ENCODE measurements at places on chromosomes 3 and 15.
A peak's percentile ranks its signal among the peaks of the same experiment; 100 is the strongest.

DNA sequence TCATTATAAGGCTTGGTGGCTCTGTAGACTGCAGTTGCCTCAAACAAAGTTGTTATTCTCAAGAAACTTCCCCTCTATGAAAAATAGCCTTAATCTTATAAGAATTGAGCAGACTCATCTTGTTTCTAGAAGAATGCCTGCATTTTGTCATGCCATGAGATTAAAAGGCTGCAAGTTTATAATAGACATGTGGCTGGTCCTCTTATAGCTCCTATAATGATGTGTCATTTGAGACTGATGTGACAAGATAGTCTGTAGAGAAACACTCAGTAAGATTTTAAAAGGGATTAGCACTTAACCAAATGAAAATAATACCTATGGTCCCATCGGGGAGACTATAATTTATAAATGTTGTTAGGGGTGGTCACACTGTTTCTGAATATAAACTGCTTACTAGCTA, 312.5 kb downstream of the OXSM start:
- no peak for DNase-seq

GRCh38 chr15:92959219-92959618, 59.1 kb downstream of the CHD2 start:
- DNase-seq = no peak

GRCh38 chr3:72739531-72740466, 108.4 kb downstream of the SHQ1 start:
- no peak for DNase-seq

DNA sequence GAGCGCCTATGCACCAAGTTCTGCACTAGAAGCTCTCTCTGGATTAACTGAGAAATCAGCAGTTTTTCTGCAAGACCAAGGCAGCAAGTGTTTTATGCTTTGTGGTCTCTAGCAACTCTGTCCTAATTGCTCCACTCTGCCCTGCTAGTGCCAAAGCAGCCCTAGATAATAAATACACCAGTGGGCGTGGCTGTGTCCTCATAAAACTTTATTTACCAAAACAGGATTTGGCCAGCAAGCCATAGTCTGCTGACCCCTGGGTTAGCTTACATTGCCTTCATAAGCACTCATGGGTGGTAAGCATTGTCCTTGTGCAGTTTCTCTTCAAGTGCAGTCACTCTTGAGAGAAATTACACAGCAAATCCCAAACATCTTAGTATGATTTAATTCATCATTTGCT, 30.7 kb upstream of the SLC24A5 start:
- no peak for DNase-seq

DNA sequence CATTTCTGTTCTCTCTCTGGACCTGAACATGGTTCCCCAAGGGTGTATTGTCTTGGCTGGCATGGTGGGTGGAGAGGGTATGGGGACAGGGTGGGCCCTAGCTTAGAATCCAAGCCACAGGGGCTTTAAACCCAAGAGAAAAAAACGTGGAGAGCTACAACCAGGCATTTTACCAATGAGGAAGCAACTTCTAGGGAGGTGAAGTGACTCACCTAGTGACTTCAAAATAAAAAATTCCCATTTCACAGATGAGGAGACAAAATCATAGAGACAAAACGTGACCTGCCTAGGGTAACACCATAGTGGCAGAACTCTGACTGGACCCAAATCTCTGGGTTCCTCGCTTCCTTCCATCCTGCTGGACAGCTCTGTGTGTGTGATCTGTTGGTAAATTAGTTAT, 216.8 kb downstream of the RPLP1 start:
- DNase-seq = no peak

- no peak for DNase-seq
Observed at GRCh38 chr3:105774444-105775180, 94.2 kb downstream of the CBLB start.

DNA sequence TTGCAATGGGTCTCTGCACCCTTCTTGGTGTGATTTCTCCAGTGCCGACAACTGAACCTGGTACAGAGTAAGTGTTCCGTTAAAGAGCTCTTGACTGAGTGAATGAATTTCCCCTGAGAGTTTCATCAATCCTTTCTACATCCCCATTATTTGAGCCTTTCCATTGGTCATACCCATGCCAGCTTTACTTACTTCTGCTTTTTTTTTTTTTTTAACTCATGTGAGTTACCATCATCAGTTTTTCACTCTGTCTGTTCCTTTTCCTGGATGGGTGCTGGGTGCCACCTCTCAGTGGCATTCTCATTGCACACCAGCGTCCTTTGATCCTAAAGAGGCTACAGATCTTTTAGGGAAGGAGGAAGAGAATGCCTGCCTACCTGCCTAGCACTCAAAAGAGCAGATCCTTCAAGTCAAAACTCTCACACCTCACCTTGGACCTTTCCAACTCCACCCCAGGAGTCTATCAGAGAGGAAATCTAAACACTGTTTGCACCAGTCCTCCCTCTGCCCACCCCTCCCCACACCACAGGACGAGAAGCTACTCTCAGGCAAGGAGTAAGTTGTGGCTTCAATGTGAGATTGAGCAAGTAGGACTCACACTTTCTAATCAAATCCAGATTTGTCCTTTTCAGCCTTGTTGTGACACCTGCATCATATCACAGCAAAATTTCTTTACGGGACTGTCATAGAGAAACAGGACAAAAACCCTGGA, 13.1 kb upstream of the USP3 start:
- no peak for DNase-seq

GRCh38 chr3:110027446-110028080, 690.2 kb upstream of the DPPA4 start:
- no peak for DNase-seq

DNA sequence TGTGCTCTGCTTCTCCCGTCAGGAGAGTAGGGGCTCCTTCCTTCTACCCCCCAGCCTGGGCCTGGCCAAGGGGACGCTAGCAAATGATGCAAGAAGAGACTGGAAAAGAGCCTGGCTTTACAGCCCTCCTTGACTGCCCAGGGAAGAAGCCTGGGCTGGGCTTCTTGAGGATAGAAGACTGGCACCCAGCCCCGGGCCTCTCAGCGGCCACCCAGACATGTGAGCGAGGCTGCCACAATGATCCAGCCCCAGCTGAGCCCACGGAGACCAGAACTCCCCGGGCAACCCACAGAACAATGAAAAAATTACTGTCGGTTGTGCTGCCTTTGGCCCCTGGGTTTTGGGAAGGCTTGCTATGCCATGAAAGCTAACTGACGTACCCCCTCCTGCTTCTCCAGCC, 100.6 kb upstream of the PRR20G start:
- no peak for DNase-seq

- DNase-seq = no peak
Observed at GRCh38 chr3:115708540-115708939, 85.2 kb downstream of the GAP43 start.

- no peak for DNase-seq
Observed at GRCh38 chr3:24526640-24527212, 32.1 kb upstream of the THRB start.

- DNase-seq = peak; percentile 75
Observed at GRCh38 chr3:189981668-189982067, 139.0 kb downstream of the P3H2 start.

DNA sequence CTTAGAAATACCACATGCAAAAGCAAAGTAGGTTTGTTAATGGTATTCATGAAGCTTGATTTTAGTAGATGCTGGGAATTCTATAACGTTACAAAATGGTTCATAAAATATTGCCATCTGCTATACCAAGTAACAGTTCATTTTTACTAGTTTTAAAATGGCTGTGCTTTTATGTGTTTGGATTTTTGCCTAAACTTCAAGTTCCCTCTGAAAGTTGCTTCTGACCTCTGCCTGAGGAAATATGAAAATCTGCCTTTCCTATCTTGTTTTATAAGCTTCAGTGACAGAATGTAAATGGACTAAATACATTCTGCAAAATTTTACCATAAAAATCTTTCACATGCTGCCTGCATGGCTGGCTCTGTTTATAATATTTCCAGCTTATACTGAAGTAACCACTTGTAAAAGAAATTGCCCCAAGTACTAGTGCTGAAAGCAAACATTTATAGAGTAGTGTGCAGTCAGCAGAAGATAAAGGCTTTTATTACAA, 560.7 kb upstream of the ROBO2 start:
- DNase-seq = no peak

DNA sequence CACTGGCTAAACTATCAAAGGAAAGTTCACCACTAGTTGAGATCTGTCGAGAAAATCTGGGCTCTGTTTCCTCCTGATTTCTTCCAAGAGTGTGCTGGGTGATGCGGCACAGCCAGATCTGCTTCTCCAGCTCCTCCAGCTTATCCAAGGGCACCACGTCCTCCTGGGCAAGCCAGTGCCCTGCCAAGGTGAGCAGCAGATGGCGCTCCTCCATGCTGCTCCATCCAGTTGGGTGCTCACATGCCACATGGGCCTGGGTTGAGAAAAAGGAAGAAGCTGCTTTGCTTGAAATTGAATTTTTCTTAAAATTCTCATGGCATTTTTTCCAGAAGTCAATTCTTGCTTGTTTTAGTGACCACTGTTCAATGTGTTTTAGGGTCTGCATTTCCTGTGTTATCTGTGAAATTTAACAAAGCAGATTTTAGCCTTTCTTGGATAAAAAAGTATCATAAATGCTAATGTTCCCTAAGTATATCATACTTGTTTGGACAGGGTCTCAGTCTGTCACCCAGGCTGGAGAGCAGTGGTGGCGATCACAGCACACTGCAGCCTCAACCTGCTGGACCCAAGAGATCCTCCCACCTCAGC, 47.3 kb downstream of the EIF3J start:
- DNase-seq = no peak

DNA sequence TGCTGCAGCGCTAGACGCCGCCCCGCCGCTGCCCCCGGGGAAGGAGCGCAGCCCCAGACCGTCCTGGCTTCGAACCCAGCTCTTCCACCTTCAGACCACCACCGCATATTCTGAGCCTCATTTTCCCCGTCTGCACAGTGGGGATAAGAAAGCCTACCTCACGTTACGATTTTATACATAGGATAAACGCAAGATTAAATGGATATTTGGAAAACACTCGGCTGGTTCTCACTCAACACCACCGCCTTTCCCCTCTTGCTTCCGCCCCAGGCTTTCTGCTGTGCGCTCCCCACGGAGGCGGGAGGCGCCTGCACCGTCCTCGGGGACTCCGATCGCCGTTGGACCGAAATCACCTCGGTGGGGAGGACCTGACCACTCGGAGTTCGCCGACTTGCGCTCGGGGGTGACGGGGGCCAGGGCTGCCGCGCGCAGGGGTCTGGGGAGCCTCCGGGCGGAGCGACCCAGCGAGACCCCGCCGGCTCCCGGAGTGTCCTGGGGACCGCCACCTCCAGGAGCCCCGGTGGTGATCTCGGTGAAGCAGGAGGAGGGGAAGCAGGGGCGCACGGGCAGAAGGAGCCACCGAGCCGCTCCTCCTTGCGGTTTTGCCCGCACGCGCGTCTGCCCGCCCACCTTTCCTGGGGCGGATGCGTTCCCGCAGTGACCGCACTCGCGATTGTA, 4.0 kb downstream of the FBXL22 start:
- no peak for DNase-seq

DNA sequence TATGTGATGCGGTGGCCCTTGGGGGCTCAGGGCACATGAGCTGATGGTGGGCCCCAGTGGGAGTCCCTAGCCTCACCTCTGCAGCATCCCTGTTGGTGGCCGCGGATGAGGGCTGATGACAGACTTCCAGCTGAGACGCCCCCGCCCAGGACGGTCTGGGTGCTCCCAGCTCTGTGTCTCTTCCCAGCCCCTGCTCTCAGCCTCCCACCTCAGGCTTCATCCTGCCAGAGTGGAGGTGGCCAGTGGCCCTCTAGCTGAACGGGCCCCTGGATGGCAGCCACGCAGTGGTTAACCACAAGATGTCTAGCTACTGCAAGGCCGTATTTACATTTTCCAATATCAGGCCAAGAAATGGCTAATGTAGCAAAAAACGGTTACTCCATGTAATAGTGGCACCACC, 205.3 kb upstream of the LINGO1 start:
- DNase-seq = no peak

- DNase-seq = no peak
Observed at GRCh38 chr3:170839518-170840100, 30.4 kb downstream of the RPL22L1 start.

- DNase-seq = no peak
Observed at GRCh38 chr15:79467865-79468586, 35.9 kb downstream of the MINAR1 start.

DNA sequence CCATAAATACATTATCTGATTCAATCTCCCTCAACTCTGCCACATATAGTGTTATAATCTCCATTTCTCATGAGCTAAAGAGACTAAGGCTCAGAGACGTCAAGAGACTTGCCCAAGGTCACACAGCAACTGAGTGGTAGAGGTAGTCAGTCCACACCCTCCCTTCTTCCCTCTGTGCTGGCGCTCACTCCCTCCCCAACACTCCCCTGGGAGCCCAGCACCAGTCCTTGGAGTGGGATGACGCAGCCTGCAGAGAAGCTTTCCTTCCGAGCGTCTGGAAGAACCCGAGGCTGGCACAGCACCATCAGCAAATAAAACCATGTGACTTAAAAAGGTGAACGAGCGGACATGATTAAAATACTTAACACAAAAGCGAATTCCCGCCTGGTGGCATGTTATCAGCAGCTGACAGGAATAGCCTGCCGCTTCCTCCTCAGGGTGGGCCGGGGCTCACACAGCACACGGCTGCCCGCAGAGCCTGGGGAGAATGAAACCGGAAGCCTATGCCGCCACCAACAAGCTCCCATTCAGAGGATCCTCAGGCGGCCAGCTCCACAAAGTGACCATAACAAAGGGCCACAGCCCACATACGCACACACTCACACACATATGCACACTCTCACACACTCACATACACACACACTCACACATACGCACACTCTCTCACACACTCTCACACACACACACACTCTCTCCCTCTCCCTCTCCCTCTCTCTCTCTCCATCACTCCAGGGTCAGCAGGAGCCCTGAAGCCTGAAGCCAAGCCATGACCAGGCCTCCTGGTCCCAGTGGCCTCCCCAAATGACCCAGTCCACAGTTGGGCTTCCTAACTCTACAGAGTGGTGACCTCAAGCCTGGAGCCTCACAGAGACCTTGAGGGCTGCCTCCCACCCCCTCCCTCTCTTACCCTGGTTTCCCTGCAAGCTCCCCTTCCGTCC, 120.5 kb downstream of the XXYLT1 start:
- DNase-seq = no peak

DNA sequence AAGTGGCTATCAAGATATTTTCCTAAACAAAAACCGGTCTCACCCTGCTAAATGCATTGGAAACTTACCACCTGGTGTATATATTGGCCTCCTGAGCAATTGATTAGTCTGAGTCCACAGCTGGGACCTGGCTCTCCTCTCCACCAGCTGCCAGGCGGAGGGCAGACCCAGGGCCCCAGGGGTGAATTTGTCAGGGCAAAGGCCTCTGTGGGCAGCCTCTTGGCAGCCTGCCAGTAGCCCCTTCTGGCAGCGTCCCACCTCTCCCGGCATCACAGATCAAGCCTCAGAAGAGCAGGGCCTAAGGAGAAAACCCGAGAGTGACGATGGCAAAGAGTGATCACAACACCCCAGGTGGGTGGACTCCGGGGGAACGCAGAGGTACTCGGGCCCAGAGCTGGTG, 43.0 kb upstream of the IDH2 start:
- DNase-seq = no peak

DNA sequence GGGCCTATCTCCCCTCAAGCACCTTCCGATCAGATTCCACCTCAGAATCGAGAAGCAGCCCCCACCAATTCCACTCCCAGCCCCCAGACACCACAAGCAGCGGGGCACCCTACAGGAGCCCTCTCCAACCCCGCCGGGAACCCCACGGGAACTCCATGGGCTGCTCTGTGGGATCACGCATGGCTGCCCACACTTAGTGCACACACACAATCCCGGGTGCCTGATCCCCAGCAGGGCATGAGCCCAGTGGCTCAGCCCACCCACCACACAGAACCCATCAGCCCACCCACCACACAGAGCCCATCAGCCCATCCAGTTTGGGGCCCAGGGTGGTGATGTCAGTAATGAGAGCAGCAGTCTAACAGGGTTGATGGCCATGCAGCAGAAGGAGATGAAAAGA, 141.6 kb upstream of the LINGO1 start:
- no peak for DNase-seq

GRCh38 chr15:65081758-65082157, 5.2 kb downstream of the KBTBD13 start:
- no peak for DNase-seq

All from muscle of back (tissue), 13 donors.